NCI-H2029 (cell line): ENCODE measurements at places on chromosomes 2 and 18.

DNA sequence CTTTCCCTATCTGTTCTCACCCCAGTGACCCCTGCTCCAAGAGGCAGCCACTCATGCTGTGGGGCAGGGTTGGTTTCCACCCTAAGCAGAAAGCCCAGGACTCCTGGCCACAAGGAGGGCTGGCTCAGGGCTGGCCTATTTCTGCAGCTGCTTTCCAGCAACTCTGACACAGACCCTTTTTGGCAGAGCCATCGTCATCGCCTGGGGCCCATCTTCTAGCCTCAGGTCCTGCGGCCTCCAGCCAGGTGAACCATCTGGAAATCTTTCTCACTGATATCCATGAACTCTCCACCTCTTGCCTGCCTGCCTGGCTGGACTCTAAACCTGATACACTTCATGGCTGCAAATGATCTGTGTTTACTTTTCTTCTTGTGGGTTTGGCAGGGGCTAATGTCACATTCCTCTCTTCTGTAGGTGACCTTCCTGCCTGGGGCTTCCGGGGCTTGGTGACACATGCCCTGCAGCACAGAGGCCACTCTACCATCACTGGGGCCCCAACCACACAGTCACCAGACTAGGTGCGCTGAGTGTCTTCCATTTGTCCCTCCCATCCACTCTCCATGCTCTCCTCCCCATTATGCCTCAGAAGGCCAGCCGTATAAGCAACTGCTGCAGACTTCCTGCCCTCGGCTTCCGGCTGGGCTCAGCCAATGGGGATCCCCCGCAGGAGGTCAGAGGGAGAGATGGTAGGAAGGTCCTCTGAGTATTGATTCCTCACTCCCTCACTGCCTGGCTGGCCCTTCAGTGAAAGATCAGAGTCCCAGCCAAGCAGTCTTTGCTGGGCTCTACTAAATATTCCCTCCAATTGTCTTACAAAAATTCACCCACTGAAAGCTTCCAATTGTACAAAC, 9.7 kb upstream of the COPS8 start:
- DNase-seq: peak; percentile 56

GRCh38 chr2:227472265-227473121, 537 bp downstream of the AGFG1 start:
- peak; percentile 28 for DNase-seq

- DNase-seq: peak; percentile 55
These were observed 45.1 kb upstream of the ACAA2 start for GRCh38 chr18:49858309-49859020.

- DNase-seq: no peak
These were observed 11.7 kb upstream of the FAM228A start for GRCh38 chr2:24163186-24163585.

- no peak for DNase-seq
These were observed 2.2 kb downstream of the SERPINE2 start for GRCh38 chr2:224036731-224037361.

DNA sequence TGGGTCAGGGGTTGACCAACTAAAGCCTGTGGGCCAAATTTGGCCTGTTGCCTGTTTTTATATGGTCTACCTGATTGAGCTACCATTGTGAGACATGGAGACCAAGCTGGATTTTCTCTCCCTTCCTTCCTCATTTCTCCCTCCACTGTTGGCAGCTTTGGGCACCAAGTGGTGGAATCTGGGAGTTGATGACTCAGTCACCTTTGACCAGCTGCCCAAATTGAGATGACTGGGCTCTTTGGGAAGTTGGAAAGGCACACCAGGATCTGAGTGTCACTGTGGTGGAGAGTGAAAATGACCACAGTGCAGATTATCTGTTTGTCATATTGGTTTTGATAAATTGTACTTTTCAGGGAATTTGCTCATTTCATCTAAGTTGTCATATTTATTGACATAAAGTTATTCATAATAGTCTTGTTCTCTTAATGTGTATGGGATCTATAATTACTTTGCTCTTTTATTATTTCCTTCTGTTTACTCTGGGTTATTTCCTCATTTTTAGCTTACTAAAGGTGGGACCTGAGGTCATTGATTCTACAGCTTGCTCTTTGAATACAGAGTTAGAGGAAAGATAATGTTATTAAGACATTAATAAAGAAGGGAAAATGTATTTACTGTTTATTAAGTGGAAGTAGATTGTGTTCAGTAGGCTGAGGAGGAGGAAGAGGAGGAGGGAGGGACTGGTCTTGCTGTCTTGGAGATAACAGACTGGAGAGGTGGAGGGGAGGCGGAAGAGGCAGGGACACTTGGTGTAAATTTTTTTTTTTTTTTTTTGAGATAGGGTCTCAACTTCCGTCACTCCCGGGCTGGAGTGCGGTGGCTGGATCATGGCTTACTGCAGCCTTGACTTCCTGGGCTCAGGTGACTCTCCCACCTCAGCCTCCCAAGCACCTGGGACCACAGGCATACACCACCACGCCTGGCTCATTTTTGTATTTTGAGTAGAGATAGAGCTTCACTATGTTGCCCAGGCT, 31.8 kb downstream of the AGFG1 start:
- no peak for DNase-seq
